Anterior cingulate cortex (tissue), 58 donors: ENCODE measurements at places on chromosomes 12 and 14.

- no peak for DNase-seq
These were observed 12.6 kb downstream of the TRIM9 start for GRCh38 chr14:51082349-51082748.

DNA sequence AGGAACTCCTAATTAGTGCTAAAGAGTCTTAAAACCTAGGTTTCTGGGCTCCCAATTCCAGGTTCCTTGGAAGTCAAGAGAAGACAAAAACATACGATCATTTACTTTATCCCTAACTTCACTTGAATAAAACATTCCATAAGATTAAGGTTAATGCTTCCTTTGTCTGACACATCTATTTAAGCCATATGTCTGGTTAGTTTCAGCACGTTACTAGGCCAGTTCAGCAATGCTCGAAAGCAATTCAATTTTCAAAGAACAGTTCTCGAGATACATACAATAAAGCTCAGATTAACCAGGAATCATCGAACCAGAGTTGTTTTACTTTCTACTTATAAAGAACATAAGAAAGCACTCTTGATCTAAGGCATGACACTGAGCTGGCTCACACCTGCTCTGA, 68.0 kb upstream of the POC1B start:
- DNase-seq, result no peak

GRCh38 chr14:105471297-105471821, 3.3 kb upstream of the CRIP2 start:
- DNase-seq, result no peak

DNA sequence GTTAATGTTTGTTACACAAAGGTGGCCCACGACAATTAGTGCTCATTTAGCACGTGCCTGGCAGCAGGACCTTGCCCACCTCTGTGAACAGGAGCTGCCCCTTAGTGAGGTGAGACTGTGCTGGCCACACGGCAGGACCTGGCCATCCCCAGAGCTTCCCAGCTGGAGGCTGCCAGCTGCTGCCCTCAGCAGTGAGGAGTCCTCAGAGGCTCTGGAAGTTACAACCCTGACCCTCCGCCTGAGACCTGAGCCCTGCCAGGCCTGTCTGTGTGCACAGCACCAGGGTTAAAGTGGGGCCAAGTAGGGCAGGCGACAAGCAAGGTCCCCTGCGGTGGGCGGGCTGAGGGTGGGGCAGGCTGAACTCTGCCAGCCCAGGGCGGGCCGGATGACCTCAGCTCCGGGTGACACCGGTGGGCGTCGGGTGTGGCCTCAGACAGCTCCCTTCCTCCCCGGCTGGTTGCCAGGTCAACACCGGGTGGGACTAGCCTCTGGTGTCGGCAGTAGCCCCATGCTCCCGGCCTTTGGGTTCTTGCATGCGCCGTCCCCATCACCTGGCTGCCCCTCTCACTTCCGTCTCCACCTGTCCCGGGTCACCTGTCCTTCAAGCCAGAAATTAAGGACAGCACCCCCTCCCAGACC, 9.2 kb upstream of the LBHD2 start:
- no peak for DNase-seq

GRCh38 chr14:69945912-69946311, 66.7 kb downstream of the SMOC1 start:
- DNase-seq, result no peak

GRCh38 chr14:103105580-103106150, 11.1 kb downstream of the EXOC3L4 start:
- DNase-seq, result no peak

DNA sequence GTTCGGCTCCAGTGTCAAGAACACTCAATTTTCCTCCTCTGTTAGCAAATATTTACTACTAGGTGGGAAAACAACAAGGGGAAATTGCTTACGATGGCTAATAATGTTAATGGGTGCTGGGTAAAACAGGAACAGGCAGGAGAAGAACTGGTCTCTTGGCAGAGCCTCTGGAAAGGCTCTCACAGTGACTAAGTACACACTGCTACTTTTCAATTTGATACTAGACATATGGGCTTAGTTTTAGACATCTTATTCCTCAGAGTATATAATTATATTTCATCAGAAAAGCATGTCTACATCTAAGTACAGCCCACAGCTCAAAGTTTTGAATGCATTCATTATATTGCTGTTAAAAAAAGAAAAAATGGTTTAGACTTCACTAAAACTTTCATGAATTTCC, 65.4 kb upstream of the SAV1 start:
- DNase-seq, result no peak

DNA sequence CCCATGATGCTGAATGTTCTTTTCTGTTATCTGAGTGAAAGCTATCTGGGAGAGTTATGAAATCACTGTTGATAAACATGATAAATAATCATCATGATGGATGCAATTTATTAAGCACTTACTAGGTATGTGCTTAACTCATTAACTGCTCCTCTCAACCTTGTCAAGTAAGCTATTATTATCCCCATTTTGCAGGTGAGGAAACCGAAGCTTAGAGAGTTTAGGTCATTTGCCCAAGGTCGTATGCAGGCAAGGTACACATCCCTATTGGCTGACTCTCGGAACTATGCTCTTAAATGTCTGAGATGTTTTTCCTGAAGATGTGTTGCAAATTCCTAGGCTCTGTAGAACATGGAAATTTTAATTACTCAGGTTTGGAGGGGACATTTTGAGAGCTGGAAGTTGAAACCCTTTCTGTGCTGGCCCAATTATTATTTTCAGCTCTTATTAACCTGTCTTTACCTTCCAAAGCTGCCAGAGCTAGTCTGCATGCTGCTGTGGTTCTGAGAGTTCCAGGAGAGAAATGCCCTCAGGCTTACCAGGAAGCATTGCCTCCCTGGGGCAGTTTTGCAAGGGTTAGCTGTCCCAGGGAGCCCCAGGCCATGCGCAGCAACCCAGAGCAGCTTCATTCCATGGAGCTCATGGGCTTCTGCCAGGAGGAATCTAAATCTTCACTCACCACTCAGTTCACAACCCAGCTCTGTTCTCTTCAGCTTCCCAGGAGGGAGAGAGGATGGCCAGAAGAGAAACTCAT, 55.6 kb upstream of the OAS1 start:
- DNase-seq, result no peak

GRCh38 chr12:131903270-131904255, 9.1 kb downstream of the ULK1 start:
- DNase-seq, result no peak
